Cerebellar nuclear complex (tissue), 1 donor: ENCODE measurements at places on chromosomes 4 and X.

DNA sequence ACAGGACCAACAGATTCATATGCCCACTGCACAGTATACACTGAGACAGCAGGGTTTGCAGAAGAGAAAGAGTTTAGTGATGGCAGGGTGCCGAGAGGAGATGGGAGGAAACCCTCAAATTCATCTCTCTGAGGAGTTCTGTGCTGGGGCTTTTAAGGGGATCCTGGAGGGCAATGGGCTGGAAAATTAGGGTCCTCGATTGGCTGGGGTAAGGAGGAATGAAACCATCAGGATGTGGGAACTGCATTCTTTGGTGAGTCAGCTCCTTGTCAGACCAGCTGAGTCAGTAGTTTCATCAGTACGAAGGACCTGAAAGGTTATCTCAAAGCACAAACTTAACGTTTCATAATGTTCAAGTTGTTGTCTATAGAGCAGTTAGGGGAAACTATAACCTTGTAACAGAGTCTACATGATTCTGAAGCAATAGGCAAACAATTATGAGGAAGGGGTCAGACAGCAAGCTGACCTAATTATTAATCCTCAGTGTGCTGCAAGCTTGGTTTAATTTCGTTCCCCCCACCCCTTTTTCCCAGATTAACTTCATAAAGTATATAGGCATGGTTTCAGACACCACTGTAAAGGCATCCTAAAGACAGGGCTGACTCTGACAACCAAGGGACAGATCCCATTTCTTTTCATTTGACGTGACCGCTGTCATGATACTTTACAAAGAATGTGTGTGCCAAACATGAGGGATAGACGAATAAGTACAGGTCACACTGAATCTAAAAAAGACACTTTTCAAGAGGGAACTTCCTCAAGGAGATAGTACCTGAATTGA, 1.5 kb upstream of the MSMO1 start:
- DNase-seq, result no peak

- DNase-seq, result no peak
These were observed 34.9 kb downstream of the RNF212 start for GRCh38 chr4:1078490-1078889.

DNA sequence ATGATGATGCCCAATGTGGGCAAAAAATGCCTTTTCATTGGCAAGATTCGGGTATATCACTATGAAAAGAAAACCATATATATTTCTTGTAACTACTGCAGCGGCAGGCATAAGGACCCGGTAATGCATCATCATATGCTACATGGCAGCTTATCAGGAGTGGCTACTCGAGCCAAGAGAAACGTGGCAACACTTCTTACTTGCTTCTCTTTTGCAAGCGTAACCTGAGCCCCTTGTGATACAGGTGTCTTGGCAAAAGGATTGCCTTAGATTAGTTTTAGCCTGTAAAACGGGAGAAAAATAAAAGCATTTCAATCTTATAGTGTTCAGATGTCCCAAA, 280.3 kb downstream of the SPRY1 start:
- no peak for DNase-seq

DNA sequence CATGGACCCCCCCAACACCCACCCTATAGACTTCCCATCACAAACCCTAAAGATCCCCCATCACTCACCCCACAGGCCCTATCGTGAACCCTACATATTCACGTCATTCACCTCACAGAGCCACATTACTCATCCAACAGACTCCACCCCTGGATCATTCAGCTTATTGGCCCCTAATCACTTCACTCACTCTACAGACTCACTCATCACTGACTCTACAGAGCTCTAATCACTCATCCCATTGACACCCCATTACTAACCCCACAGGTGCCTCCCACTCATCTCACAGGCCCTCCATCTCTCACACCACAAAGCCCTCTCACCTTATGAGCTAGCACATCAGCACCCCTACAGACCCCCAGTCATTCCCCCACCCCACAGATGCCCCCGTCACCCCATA, 6.3 kb upstream of the TBC1D25 start:
- DNase-seq, result no peak

GRCh38 chr4:70623323-70623722, 5.2 kb upstream of the ENAM start:
- no peak for DNase-seq

- no peak for DNase-seq
These were observed 135.7 kb downstream of the QDPR start for GRCh38 chr4:17376205-17376604.

- no peak for DNase-seq
These were observed 91.1 kb downstream of the LDB2 start for GRCh38 chr4:16807355-16807754.

DNA sequence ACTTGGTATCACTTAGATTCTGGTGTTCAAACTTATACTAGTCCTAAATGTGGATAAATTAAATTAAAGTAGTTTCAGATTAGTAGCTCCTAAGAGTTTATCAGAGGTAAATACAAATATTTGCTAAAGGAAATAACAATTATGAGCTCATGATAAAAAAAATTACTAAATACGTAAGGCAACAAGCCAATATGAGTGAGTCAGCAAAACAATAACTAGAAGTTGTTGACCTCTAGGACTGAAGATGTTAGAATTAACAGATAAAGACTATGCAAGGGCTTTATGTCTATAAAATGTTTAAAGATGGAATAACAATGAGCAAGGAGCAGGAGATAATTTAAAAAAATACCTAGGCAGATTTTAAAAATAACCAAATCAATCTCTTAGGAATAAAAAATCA, 195.8 kb downstream of the CLCN4 start:
- DNase-seq, result no peak

DNA sequence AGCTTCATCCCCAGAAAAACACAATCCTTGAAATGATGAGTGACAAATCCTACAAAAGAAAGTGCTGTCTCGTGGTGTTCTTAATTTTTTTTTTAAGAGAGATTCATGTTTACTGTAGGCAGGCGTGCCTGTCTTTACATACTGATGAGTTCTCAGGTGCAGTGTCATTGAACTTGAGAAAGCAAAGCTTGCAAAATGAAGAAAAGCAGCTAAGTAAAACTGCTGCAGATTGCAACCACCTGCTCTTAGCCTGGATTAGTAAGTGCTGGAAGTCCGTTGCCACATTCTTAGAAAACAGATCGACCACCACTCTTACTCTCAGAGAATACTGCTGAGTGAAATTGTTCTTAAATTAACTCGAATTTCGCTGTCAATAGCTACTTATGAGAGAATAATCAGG, 854.6 kb downstream of the TRIML1 start:
- no peak for DNase-seq

DNA sequence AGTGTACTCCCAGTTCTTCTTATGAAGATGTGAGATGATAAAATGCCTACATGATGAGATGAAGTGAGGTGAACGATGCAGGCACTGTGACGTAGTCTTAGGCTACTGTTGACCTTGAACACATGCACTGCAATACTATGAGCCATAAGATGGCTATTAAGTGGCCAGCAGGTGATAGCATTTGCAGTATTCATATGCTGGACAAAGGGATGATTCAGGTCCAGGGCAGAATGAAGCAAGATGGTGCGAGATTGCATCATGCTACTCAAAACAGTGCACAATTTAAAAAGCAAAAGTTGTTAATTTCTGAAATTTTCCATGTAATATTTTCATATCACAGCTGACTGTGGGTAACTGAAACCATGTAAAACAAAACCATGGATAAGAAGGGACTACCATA, 781.4 kb downstream of the PCDH18 start:
- DNase-seq, result no peak

DNA sequence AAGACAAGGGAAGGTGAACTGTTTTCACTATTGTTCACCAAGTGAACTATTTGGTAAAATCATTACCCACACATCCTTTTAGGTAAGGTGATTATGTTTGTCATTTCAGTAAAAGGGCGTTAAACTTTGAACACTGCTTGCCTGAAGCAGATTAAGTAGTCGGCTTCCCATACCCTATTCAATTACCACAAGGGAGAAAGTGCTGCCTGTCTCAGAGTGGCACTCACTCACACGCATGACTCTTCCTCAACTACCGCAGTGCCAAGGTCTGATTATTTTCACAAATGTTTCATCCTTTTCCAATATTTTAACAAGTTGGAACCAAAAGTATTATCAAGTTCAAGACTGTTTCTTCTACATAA, 11.0 kb downstream of the VEGFC start:
- DNase-seq, result no peak

GRCh38 chr4:124573056-124573455, 139.5 kb downstream of the ANKRD50 start:
- DNase-seq, result no peak

DNA sequence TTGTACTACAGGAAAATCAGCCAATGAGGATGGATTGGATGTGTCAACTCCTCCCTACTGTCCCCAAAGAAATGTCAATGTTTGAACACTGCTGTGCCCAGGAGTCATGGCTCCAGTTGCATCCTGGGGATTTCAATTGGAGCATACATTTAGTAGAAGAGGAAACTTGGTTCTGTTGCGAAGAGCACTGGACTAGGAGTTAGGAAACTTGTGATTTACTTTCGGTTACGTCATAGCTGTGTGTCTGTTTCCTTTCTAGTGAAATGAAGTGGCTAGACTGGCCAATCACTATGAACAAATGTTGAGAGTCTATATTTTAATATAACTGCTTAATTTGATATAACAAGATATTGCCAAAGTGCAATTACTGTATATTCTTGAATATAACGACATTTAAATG, 35.2 kb downstream of the ARL9 start:
- no peak for DNase-seq

- DNase-seq, result no peak
These were observed 19.9 kb downstream of the SEPTIN11 start for GRCh38 chr4:76969495-76969894.

GRCh38 chr4:117549524-117549923, 464.1 kb upstream of the TRAM1L1 start:
- DNase-seq, result no peak
